Nucleus accumbens (tissue), 56 donors: ENCODE measurements at places on chromosomes 11 and 22.
A peak's percentile ranks its signal among the peaks of the same experiment; 100 is the strongest.

DNA sequence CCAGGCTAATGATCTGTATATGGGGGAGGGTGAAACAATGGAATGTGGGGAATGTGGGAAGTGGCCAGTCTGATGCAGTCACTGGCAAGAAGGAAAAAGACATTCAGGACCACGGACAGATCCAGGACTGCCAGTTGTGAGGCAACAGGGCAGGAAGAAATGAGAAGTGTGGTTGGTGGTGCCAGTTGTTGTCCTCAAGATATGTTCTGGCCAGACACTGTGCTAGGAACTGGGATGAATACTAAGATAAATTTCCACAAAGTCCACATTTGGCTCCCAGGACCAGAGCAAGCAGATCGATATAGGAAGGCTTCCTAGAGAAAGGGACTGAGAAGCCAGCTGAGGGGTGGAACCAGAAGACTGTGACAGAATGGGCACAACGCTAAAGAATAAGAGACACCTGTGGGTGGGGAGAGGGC is 6.8 kb upstream of the TPBGL start:
- DNase-seq = no peak

DNA sequence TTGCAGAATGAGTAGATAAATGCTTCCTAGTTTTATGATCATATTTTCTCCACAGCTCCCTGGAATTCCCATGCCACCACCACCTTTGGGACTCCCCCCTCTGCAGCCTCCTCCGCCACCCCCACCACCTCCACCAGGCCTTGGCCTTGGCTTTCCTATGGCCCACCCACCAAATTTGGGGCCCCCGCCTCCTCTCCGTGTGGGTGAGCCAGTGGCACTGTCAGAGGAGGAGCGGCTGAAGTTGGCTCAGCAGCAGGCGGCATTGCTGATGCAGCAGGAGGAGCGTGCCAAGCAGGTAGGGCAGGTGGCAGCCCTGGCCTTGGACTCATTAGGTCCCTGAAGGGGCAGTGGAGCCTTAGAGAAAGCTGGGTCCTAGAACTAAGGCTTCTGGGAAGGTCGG is 2.9 kb downstream of the SF3B2 start:
- no peak for DNase-seq

DNA sequence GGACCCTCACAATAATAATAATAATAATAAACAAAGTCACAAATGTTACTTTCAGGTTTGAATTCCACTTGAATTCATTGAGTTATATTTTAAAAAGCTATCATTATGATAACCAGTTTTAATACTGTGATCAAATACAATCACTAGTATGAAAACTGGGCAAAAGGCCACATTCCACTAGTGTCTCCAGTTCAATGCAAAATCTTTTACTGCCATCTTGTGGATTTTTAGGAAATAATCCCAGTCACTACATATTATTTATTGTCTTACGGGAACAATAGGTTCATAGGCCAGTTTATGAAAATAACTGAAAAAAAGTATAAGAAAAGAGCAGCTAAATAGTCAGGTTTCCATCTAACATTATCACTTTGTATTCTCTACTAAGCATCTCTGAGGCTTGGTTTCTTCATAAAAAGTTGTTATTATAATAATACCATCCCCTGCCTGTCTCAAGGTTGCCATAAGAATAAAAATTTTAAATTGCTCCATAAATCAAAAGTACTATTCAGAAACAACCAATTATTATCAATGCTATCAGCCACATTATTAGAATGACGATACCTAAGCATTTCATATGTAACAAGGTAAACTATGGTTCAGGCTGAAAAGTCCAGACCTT is 533.9 kb upstream of the CCDC90B start:
- DNase-seq = no peak

- no peak for DNase-seq
Measured at GRCh38 chr11:109241988-109242536, 179.9 kb upstream of the C11orf87 start.

DNA sequence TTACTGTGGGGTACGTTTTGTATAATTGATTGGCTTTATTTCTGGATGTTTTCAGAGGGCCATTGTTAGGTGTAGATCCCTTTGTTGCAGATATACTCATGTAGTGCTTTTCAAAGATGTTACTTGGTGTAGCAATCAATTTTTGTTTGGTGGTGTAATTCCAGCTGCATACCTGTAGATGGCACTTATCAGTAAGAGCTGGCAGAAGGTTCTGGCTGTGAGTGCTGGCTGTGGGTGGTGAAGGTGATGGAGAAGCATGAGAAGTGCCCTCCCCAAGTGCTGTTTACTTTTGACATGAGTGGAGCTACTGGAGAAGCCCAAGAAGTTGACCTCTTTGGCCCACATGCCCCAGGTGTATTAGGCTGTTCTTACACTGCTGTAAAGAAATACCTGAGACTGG is 1074.9 kb downstream of the FAM181B start:
- DNase-seq = no peak

GRCh38 chr11:121456151-121456550 is 3.4 kb upstream of the SORL1-AS1 start:
- no peak for DNase-seq

GRCh38 chr11:116558504-116559211 is 214.1 kb downstream of the BUD13 start:
- DNase-seq = no peak

DNA sequence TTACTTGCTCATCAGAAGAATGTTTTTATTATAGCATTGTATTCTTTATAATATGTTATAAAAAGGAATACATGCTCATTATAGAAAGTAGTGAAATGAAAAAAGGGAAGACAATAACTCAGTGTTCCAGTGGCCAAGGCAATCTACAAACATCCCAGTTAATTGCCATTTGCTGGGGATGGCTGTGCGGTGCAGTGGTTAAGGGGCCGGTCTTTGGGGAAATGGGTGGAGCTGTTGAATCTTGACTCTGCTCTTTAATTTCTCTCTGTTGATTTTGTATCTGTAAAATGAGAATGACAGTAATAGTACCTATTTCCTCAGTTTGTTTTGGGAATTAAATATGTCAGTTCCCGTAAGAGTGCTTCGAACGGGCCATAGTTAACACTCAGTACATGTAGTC is 212.7 kb upstream of the TBCEL start:
- DNase-seq = no peak

GRCh38 chr11:28108958-28109357 is 770 bp downstream of the METTL15 start:
- no peak for DNase-seq

DNA sequence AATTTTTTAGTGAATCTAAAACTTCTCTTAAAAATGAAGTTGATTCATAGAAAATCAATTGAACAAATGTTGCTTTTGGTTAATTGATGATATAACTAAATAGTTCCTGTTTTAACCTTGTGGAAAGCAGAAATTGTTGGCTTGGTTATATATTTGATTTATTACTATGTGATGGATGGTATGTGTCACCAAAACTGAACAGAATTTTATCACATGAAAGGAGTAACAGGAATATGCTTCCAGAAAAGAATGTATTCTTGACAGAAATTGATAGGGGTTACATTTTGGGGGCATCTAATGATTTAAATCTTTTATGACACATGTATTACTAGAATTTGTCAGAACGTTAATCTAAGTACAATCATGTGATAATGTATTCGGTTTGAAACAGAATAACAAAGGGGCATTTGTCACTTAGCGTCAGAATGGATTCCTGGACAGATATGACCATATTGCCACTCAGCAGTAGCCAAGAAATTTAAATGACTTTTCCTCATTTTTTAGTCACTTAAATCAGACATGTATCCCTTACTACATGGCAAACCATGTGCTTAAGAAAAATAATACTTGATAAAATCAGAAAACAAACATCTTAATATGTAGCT is 295.2 kb downstream of the GRM5 start:
- no peak for DNase-seq

- no peak for DNase-seq
Measured at GRCh38 chr11:3735827-3736226, 61.5 kb downstream of the NUP98 start.

GRCh38 chr11:69997352-69997751 is 80.8 kb upstream of the ANO1 start:
- DNase-seq = no peak

GRCh38 chr11:14082338-14082737 is 119.8 kb downstream of the SPON1 start:
- no peak for DNase-seq

- DNase-seq = no peak
Measured at GRCh38 chr22:28884747-28885350, 1.5 kb downstream of the ZNRF3 start.

- DNase-seq = no peak
Measured at GRCh38 chr22:46776876-46777608, 14.6 kb downstream of the TBC1D22A start.

DNA sequence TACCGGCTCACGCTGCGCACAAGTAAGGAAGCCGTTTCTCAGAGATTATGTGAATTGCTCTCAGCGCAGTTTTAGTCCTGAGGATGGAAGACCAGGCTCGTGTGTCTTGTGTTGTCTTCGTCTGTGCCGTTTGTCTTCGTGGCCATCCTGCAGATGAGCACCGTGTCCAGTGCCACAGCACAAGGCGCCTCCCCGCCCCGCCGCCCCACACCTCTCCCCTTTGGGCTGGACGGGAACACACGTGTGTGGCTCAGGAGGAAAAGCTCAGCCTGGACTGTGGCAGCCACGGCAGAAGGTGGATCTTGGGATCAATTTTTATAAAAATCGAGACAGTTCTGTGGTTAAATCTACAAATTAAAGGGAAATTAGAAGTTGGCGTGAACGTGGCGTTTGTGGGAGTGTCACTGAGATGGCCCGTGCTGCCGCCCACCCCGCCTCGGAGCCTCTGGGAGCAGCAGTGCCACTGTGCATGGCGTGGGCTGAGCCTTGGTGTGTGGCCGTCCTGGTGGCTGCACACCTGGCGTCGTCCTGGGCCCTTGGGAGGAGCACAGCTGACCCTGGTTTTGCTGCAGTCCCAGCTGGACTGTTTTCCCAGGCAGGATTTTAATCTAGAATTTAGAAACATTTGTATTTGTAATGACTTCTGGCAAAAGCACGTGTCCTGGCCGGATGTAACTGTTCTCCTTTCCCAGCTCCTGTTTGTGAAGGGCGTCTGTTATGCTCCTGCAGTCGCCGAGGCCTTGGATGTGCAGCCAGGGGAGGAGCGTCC is 25.8 kb downstream of the MUC6 start:
- no peak for DNase-seq

DNA sequence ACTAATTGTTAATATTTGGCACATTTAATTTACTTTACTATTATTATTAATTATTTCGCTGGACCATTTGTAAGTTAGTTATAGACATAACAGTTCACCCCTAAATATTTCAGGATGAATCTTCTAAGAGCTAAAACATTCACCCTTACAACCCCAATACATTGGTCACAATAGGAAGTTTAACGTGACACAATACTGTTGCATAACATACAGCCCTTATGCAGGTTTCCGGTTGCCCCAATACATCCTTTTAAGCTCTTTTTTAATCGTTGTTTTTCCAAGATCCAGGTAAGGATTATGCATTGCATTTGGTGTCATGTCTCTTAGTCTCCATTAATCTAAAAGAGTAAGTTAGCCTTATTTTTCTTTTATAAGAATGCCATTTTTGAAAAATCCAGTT is 71.2 kb downstream of the HSD17B12 start:
- DNase-seq = no peak

- DNase-seq = no peak
Measured at GRCh38 chr11:10899121-10899830, 41.4 kb upstream of the ZBED5 start.

GRCh38 chr22:22168190-22168940 is 76.2 kb upstream of the VPREB1 start:
- no peak for DNase-seq

GRCh38 chr11:8283465-8284230 is 20.0 kb upstream of the LMO1 start:
- no peak for DNase-seq

- DNase-seq = peak; percentile 4
Measured at GRCh38 chr22:44023404-44024287, 456 bp upstream of the PARVB start.

DNA sequence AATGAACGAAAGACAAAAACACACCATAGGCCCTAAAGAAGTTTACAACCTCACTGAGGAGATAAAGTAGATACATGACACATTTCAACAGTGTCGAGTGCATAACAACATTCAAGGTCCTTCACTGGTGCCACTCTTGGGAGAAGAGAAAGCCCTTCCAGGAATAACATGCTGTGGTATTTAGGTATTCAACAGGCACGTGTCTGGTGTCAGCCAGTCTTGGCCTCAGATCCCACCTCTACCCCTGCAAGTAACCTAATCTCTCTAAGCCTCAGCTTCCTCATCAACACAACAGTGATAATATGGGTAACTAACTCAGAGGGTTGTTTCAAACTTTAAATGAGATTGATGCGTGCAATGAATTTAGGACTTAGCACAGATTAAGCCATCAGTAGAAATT is 235.0 kb upstream of the ZC3H12C start:
- DNase-seq = no peak

DNA sequence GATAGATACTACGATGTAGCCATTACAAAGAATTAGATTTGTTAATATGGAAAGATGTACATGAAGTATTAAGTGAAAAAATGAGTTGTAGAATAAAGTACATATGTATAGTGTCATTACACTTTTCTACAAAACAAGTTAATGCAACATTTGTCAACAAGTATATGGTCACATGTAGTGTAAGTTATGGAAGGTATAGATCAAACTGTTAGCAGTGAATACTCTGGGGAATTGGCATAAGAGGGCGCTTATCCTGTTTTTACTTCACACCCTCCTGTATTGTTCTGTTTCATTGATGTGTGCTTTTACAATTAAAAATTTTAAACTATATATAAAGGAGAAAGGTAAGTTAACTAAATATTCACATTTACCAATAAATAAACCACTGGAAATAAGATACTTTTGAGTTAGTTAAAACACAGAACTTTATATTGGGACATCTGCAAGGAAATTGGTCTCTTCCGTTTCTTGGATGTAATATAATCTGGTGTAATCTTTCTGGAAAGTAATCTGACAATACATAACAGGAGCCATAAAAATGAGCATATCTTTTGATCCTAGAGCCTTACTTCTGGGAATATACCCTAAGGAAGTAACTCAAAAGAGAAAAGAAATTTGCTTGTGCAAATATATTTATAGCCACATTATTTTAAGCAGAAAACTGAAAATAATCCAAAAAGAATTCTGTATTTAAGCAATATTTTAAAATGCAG is 34.5 kb downstream of the CSTPP1 start:
- DNase-seq = no peak

- no peak for DNase-seq
Measured at GRCh38 chr22:35478633-35479107, 62.0 kb upstream of the RASD2 start.

DNA sequence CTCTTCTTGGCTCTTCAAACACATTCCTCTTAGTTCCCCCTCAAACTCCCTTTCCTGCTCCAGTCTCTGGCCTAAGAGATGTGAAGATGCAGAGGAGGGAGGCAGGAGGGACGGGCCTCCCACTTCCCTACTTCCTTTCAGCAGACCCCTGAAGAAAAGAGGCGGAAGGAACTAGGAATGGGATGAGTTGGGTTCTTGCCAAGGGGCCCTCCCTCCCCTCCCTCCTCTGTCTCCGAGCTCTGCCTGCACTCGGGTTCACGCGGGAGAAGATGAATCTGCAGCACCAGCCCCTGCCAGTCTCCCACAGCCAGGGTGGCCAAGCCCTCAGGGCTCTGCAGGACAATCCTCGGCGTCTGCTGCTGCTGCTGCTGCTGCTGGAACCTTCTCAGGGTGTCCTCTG is 24.3 kb upstream of the PKNOX2 start:
- DNase-seq = no peak
